Left forelimb (tissue), 1 donor: ENCODE measurements at places on chromosomes 13 and 19.

DNA sequence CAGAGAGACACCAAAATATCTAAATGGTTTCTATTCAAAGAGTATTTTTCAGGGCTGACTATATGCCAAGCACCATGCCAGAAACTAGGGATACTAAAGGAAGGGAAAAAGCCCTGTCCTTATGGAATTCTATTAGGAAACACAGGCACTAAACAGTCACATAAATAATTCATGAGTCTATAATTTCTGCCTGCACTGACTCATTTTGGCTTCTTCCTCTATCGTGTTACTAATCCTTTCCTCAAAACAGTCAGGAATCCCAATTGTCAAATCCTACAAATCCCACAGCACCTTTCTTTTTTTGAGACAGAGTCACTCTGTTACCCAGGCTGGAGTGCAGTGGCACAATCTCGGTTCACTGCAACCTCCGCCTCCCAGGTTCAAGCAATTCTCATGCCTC, 29.2 kb downstream of the XPO4 start:
- DNase-seq = no peak

GRCh38 chr19:38049105-38049649, 142.2 kb downstream of the SIPA1L3 start:
- DNase-seq = no peak

GRCh38 chr13:100917011-100917410, 242.4 kb upstream of the TMTC4 start:
- no peak for DNase-seq

GRCh38 chr19:11538232-11539036, at the start of gene CNN1:
CNN1 (plus strand) TSS chr19:11538851; CDS start chr19:11538928, 77 bp downstream.
- DNase-seq = peak; percentile 78

DNA sequence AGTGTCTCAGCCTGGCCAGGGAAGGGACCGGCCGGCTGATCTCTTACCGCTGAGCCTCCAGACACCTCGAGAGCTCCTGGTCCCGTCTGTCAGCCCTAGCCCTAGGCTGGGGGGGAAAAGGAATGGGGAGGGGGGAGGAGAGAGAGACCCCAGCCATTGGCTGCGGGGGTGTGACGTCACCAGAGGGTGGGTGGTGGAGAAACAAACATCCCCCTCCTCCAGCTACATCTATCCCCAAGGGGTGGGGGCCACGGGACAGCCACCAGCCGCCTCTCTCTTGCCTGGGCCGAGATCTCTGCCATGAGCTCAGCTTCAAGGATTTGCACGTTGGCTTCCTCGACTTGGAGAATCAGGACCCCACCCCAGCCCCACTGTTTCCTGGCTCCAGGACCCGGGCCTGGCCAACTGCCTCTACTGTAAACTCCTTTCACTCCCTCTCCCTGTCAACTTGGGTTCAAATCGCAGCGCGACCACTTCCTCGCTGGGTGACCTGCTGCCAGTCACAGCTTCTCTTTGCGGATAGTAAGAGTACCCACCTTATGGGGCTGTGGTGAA, at the start of gene PRX:
Gene PRX (minus strand): TSS at position 88 of the 555 bp plus-strand sequence. CDS start 5,446 bp downstream, outside the sequence.
- DNase-seq = no peak

DNA sequence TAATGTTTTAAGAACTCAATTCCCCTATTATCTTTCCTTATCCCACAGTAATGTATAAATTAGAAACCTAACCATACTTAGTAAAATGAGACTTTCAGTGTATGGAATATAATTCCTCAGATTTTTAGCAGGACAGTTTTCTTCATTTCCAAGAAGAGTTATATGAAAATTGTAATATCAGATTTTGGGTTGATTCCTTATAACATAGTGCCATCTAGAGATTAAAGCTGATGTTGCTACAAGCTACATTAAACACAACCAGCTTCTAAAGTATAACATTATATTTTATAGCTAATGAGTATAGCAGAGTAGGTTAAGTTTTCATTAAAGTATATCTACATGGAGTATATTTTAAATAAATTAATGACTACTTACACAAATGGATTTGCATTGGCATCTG, 99.7 kb upstream of the MIR17HG start:
- DNase-seq = no peak

GRCh38 chr19:412356-413355, 3.7 kb upstream of the C2CD4C start:
- DNase-seq = no peak

GRCh38 chr13:113784645-113785024, 25.6 kb downstream of the TMEM255B start:
- peak; percentile 40 for DNase-seq

- DNase-seq = no peak
Observed at GRCh38 chr19:3114811-3115210, 20.6 kb downstream of the GNA11 start.
